Posterior vena cava (tissue), 2 donors: ENCODE measurements at places on chromosomes 7 and 10. TPM values are rescaled to one million over a fixed set of nuclear protein-coding genes. Genes with fewer than 3 reads are reported as not detected.

Gene SLC25A13
- total RNA-seq: 27.3 TPM

Gene ASL
- 19.9 TPM for total RNA-seq

Gene TFEC
- 8.0 TPM for total RNA-seq

Gene FGFBP3
- total RNA-seq: 1.5 TPM

Gene SLC26A3
- total RNA-seq: not detected

Gene ARF5
- total RNA-seq: 90.2 TPM

Gene NPTX2
- 3.3 TPM for total RNA-seq

Gene TAS2R41
- 0.46 TPM for total RNA-seq

Gene NUTM2E
- total RNA-seq: not detected

Gene KIAA1549
- total RNA-seq: 1.8 TPM

Gene CYP3A4
- total RNA-seq: not detected

Gene ZNF488
- total RNA-seq: not detected

Gene IKZF5
- total RNA-seq: 19.1 TPM
